Mesothelial cell of epicardium (in vitro differentiated cells): ENCODE measurements at places on chromosomes 16 and 17.

DNA sequence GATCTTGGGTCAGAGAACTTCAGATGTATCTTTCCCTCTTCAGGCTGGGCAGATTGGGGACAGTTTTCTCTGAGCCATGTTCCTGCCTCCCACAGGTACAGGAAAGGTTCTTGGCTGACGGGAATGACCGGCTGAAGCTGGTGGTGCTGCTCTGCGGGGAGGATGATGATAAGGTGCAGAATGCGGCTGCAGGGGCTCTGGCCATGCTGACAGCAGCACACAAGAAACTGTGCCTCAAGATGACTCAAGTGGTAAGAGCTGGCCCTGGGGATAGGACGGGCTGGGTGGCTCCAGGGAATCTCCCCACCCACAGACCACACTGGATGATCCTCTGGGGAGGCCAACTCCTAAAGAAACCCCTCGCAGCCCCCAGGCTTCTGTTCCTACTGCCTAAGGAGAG, 10.9 kb downstream of the SLC35G3 start:
- H3K36me3 ChIP-seq = no peaks in the 10 kb centered on the region
- H3K4me3 ChIP-seq = no peak overlapping the region
- H3K27me3 ChIP-seq = peaks cover 45% of the 10 kb centered on the region
- H3K27ac ChIP-seq = no peak overlapping the region
- H3K4me1 ChIP-seq = no peaks in the 10 kb centered on the region

DNA sequence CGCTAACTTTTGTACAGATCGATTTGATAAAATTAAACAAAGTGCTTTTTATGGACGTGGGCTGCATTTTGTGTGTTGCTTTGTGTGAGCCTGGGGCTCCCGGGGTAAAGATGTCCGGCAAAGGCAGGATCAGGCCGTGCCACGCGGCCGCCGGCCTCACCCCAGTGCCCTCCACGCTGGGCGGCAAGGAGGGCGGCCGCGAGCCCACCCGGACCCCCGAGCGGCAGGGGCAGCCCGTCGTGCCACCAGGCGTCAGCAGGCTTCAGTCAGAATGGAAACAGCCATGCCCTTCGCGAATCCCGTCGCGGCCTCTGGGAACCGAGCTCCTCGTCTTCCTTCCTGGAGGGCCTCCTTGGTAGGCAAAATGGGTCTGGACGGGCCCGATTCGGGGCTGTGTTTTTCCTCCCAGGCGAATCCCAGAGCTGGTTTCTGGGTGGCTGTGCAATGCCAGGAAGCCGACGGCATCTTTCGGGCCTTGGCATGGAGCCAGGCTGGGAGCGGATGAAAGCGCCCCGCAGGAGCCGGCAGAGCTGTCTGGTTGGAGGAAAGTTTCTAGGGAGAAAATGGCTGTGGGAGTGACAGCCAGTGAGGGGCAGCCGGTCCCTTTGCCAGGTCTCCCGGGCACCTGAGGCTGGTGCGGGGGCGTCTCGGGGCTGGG, 5.5 kb downstream of the SOX8 start:
- no peak overlapping the region for H3K27ac ChIP-seq
- no peaks in the 10 kb centered on the region for H3K36me3 ChIP-seq
- no peak for DNase-seq
- H3K4me3 ChIP-seq = no peak overlapping the region

DNA sequence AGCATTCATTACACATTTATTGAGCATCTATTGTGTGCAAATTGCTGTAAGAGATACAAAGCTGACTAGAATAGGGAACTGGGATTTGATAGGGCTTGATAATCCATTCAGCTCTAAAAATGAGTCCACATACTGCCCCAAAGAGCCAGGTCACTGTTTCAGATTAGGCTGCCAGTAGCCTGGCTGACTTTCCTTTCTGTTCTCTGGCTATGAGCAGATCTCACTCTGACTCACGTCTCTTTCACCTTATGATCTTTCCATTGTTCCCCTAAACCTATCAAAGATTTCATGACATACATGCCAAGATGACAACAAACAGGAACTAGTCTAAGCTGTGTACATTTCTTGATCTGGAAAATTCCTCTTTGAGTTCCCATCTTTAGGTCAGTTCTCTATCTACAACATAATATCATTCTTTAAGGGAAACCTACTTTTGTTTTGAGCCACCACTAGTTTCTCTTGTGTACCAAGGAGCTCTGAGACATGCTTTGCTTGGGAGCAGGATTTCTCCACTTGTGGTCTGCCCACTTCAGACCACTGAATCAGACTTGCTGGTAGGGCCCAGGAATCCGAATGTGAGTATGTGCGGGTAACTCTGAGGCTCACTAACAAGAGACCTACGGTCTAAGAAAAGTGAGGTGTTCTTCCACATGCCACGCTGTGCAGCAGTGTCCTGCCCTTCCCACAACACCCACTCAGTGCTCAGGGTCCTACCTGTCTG, 40.9 kb upstream of the ICAM2 start:
- H3K27ac ChIP-seq = no peak overlapping the region
- H3K36me3 ChIP-seq = peaks cover 11% of the 10 kb centered on the region
- no peak overlapping the region for H3K4me3 ChIP-seq
- H3K27me3 ChIP-seq = no peaks in the 10 kb centered on the region
- DNase-seq = no peak

GRCh38 chr16:86671486-86672178, 93.3 kb downstream of the FOXL1 start:
- no peak overlapping the region for H3K4me3 ChIP-seq
- no peak for DNase-seq
- H3K36me3 ChIP-seq = no peaks in the 10 kb centered on the region

DNA sequence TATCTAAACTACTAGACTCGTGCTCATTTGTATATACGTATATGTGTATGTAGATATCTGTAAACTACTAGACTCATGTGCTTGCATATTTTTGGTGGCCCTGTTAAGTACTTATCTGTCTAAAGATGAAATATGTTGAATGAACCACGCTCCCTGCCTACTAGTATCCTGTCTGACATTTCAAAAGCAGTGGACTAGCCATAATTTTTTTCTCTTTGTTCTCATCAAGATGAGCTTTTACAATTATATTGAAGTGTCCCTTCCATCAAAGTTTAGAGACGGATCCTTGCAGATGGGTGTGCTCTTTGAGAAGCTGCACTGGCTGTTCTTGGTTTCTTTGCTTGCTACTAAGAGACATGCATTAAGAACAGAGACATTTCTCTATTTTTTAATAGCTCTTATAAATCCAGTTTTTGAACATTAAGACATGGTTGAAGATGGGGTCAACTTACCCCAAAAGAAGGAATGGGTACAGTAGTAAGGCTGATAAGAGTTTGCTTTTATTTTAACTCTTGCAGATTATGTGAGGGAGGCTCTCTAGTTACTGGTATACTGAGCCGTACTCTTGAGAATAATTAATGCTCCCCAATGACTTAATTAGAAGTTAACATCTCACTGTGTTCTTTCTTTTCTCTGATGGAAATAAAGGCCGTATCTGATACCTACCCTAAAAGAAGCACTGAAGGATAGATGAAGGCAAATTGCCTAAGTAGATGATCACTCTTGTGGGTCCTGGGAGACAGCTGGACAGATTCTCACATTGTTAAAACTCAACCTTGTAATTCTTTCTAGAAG, 3.4 kb downstream of the CNTNAP4 start:
- DNase-seq = no peak
- H3K27me3 ChIP-seq = peaks cover 27% of the 10 kb centered on the region
- H3K4me3 ChIP-seq = no peak overlapping the region

DNA sequence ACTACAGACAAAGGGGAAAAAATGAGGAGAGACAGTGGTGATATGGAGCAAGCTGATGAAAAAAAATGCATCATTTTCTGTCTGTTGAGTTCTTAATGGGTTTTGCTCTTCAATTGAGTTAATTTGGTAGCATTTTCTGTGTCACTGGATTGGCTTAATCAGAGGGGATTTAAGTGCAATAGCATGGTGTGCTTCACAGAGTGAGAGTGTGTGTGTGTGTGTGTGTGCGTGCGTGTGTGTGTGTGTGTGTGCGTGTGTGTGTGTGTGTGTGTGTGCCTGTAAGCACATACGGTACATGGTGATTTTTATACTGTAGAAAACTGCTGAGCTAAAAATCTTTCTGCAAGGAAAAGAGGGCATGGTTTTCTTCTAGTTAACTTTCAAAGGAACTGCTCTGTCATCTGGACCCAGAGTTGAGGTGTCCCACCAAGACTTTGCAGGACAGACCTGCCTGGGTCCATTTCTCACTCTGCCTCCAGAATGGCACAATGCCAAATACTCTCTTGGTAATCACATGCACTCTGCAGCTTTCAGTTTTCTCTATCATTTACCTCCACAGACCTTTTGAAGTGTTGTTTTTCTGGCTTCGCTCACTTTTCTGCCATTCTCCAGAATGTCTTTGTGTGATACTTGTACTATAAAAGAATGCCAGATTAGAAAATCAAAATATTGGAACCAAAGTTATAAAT, 952.6 kb upstream of the SOX9 start:
- DNase-seq = no peak
- H3K4me3 ChIP-seq = no peak overlapping the region
- no peaks in the 10 kb centered on the region for H3K27me3 ChIP-seq
- H3K4me1 ChIP-seq = peaks cover 16% of the 10 kb centered on the region
- no peaks in the 10 kb centered on the region for H3K36me3 ChIP-seq

GRCh38 chr17:53463363-53463762, 359.4 kb upstream of the KIF2B start:
- peaks cover 24% of the 10 kb centered on the region for H3K4me1 ChIP-seq
- DNase-seq = no peak
- H3K36me3 ChIP-seq = peaks cover 5% of the 10 kb centered on the region
- H3K27me3 ChIP-seq = no peaks in the 10 kb centered on the region

DNA sequence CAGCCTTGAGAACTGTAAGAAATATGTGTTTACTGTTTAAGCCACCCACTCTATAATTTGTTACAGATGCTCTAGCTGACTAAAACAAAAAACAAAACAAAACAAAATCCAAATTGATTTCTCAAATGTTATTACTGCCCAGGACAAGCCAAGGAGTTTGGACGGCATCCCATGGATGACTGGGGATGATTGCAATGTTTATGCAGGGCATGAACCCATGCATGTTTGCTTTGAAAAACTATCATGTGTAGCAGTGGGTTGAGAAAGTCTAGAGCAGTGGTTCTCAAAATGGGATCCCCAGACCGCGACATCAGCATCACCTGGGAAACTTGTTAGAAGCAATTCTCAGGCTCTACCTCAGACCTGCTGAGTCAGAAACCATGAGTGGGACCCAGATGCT, 223.2 kb upstream of the PSMD7 start:
- H3K27me3 ChIP-seq = peaks cover 29% of the 10 kb centered on the region
- no peak for DNase-seq
- no peak overlapping the region for H3K27ac ChIP-seq
- H3K36me3 ChIP-seq = no peaks in the 10 kb centered on the region

GRCh38 chr17:44307387-44308186, 814 bp upstream of the RUNDC3A start:
- H3K4me3 ChIP-seq = peak overlapping the region; percentile 60
- no peaks in the 10 kb centered on the region for H3K36me3 ChIP-seq
- H3K4me1 ChIP-seq = peaks cover 2% of the 10 kb centered on the region
- H3K27me3 ChIP-seq = peaks cover 73% of the 10 kb centered on the region
- peak; percentile 63 for DNase-seq

DNA sequence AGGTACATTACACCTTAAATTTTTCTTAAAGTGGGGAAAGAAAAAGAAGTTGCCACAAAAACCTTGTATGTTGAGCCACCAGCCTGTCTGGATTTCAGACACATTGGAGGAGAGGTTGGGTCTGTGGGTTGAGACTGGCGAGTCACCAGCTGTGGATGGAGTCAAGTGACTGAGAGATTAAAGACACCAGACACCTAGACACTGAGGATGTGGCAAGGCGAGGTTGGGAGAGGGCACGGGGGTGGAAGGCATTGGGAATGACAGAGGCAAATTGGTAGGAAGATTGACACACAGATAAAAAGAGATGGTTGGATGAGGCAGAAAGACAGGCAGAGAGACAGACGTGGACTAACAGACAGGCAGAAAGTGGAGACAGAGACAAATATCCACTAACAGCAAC, 49.6 kb downstream of the KCNJ12 start:
- H3K27ac ChIP-seq = no peak overlapping the region
- peaks cover 11% of the 10 kb centered on the region for H3K27me3 ChIP-seq
- H3K4me3 ChIP-seq = no peak overlapping the region
- H3K4me1 ChIP-seq = no peaks in the 10 kb centered on the region

GRCh38 chr16:35794896-35795295, 2335.5 kb downstream of the TP53TG3F start:
- no peaks in the 10 kb centered on the region for H3K36me3 ChIP-seq
- no peak overlapping the region for H3K4me3 ChIP-seq
- H3K4me1 ChIP-seq = no peaks in the 10 kb centered on the region
- DNase-seq = no peak

DNA sequence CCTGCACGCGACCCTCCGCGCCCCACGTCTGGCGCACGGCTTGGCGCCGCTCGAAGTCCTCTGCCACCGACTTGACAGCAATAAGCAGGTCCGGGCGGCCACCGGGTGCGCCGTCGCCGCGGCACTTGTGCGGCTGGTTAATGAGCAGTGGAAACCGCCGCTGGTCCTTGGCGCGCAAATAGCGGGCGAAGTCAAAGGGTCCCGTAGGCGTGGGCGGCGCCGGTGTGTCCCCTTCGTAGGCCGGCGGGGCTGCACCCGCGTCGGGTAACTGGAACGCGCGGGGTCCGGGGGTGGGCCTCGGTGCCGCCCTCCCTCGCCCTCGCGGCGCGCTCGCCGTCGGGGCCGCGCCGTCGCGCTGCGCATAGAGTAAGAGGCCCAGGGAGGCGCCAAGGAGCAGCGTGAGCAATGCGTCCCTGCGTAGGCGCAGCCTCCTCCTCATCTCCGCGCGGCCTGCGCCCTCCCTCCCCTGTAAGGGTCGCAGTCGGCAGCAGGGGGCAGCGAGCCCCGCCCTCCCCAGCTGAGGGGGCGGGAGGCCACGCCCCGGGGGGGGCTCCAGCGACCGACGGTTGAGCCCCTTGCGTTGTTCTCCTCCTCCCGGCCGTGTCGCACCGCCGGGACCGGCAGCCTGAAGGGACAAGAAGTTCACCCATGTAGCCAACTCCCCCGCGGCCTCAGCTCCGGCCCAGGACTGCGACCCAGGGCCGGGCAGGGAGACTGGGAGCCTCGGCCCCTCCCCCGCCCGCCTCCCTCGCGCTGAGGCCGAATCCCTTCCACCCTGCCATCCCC, 558 bp downstream of the B3GNT9 start:
- no peak overlapping the region for H3K27ac ChIP-seq
- peak overlapping the region; percentile 77 for H3K4me3 ChIP-seq
- peaks cover 7% of the 10 kb centered on the region for H3K4me1 ChIP-seq
- H3K36me3 ChIP-seq = peaks cover 11% of the 10 kb centered on the region
- no peak for DNase-seq
